ENCODE measurements at places on chromosomes 3 and 15.

- no peak for DNase-seq
These were observed 428.7 kb downstream of the TBC1D5 start for GRCh38 chr3:17313746-17314145.

DNA sequence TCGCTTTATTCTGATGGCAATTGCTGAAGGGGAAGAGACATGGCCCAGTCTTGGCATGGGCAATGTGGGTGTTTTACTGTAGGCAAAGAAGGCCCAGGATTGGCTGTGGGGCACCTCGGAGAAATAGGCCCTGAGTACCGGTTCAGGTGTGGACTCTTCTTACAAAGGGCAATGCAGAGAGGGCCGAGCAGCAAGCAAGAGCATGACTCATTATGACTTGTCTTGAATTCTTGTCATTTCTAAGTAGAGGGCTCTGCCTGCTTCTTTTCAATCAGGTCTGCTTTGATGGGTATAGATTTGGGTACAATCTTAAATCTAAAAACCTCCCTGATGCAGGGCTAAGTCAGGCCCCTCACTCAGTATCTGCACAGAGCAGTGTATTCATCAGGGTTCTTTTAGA is 14.8 kb upstream of the BUB1B start:
- DNase-seq = no peak

- no peak for DNase-seq
These were observed 33.0 kb downstream of the FBXL22 start for GRCh38 chr15:63630036-63630751.

DNA sequence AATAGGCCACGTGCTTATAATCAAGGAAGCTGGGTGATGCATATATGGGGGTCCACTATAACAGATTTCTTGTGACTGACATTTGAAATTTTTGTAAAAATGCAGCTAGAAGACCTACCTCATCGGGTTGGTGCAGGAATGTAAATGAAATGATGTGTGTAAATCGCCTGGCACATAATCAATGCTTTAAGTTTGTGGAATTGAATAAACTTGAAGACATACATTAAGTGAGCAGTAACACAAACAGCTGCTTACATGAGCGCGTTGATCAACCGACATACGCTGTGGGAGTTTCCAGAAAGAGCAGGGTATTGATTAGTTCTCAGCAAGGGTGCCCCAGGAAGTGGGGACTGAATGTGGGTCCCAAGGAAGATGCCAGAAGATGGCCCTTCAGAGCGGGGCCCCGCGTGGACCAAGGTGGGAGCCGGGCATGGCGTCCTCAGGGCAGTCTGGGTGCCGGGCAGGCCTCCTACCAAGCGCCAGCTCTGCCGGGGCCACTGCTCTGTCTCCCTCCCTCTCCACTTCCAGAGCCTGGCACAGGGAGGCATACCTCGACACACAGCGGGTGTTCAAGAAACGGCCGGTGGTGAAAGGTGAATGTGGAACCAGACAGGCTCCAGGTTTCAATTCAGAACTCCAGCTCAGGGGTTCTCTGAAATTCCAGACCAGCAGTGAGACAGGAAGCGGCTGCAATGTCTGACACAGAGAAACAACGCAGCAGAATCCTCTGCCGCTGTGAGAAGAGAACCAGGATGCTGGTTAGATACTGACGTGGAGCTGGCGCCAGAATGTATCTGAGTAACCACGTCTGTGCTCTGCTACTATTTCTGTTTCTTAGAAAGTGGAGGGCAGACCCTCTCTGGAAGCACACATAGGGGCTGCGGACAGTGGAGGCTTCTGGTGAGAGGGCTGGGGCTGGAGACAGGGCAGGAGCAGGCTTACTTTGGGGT is 12.6 kb downstream of the BFSP2 start:
- DNase-seq = no peak

GRCh38 chr15:101151288-101151687 is 100.6 kb downstream of the CHSY1 start:
- DNase-seq = no peak

GRCh38 chr15:60353245-60353920 is 44.4 kb downstream of the ANXA2 start:
- DNase-seq = no peak

DNA sequence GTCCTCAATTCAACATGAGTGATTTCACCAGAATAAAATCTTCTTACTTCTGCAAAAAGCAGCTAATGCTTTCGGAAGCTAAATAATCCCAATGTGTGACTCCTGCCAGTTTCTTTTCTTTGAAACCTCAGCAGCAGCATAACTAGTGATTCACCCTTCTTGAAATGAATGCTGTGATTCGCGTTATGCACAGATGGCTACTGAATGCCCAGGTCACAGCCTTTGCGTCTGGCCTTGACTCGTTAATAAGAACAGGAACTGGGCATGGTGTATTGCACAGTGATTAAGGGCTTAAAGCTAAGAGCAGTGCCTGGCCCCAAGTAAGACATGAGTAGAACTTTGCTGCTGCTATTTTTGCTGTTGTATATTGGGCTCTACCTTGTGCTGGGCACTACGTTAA is 19.0 kb downstream of the CGNL1 start:
- no peak for DNase-seq

- DNase-seq = no peak
These were observed 316.3 kb upstream of the STAC start for GRCh38 chr3:36063992-36064391.
